ENCODE measurements at places on chromosomes 12 and 14.

DNA sequence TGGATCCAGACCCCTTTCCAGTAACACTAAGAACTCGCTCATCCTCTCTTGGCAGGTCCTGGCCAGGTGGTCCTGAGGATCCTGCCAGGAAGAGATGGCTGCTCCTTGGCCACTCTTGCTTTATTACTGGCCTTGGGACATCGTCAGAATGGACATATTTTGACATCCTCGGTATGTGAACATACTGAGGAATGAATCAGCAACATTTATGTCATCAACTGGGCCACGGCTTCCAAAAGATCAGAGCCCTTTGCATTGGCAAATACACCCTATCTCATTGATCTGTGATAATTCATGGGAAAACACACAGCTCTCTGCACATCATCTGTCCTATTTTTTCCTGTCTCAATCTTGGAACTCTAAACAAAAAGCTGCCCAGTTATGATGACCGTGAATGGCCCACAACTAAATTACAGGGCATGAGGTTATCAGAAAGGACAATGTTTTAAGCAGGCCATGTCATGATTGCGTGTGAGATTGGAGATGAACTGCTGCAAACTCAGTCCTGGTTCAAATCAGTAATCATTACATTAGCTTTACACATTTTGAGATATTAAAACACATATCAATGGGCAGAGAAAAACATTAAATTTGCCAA is 1325.8 kb downstream of the AACS start:
- no peak for DNase-seq

- DNase-seq = no peak
These were observed 118.7 kb upstream of the CDKN3 start for GRCh38 chr14:54278087-54278486.

DNA sequence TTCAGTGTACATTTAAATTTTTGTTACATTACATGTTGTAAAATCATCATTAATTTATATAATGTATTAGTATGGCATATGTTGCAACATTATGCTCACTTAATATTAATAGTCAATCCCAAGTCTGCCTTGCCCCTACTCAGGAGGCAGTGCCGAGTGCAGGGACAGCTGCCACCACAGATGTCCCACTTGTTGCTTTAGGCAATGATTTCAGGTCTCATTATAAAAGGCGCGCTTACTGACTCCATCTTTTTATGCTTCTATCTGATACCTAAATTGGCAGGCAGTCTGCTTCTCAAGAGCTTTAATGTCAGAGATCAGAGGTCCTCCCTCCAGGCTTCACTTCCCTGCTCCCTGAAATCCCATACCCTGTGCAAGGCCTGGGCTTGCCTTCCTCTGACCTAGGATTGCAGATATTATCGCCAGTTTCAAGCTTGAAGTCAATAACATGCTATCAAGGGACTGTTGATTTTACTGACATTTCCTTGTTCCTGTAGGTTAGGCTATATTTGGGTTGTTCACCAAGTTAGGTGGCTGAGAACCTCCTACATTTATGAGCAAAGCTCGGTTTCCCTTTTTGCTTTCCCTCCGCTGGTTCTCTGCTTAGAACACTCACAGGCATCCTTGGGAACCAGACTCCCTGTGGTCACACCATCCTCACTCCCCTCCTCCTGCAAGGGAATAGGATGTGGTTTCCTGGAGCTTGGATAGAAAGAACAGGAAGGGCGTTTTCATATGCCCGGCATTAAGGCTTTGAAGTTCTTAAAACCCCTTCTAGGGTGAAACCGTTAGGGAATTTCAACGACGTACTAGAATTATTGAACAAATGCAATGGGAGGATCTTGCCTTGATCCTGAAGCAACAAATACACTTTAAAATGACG is 208.4 kb upstream of the FKBP4 start:
- no peak for DNase-seq

- no peak for DNase-seq
These were observed 182.0 kb upstream of the DCN start for GRCh38 chr12:91364471-91365184.

DNA sequence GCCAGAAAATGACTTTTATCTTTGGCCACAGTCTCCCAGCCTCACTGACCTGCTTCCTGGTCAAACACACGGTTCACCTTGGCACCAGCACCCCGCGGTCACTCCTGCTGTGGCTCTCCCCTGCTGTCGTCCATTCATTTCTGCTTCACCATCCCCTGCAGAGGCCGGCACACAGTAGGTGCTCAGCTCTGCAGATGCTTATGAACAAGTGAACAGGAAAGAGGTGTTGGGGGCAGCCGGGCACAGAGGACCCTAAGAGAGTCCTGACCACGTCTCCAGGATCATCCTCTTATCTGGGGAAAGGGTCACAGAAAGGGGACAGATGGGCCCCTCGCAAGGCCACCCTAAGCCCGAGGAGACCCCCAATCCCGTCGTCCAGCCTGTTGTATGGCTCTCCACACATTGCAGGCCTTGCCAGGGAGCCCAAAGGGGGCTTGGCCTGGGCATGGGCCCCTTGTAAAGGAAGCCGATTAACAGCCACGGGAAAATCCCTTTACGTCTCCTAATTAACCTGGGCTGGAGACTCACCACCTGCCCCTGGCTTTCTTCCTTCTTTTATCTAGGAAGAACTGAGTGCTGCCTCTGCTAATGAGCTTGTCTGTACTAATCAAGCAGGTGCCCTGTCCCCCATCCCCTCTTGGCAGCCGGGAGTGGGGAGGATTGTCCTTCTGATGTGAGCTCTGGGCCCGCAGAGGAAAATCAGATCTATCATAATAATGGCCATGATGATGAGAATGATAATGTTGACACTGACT is 119.2 kb downstream of the AACS start:
- DNase-seq = no peak

- no peak for DNase-seq
These were observed 47.1 kb downstream of the SERPINA3 start for GRCh38 chr14:94659256-94659655.

- DNase-seq = no peak
These were observed 178.8 kb downstream of the EXOC5 start for GRCh38 chr14:57089901-57090300.

DNA sequence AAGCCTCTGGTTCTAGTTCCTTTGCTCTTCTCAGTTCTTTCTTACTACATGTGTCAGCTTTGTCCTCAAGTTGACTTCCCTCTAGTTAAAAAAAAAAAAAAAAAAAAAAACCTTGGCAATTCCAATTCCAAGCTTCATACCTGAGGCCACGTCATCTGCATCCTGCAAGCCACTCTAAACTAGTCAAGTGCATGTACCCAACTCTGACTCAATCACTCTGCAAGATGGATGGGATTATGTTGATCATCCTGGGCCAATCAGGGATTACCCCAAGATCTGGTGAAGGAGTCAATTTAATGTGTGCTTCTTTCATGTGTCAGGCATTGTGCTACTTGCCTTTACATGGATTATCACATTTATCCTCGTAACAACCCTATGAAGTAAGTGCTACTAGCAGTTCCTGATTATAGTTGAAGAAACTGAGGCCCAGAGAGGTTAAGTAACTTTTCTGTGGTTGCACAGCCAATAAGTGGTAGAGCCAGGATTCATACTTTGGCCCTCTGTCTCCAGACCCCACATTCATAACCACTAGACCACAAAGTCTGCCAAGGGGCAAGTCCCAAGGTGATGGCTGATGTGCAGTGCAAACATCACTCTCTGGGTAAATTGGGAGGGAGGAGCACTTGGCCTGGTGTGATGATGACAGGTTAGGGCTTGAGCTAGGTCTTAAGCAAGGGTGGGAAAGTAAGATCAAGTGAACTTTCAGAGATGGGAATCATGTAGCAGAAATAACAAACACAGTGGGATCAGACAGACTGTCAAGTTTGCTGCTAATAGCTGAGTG is 17.3 kb upstream of the CCND2 start:
- no peak for DNase-seq

Measured in activated CD4-positive, alpha-beta memory T cell treated with anti-CD3 and anti-CD28 coated beads for 36 hours (primary cell).